ENCODE measurements at places on chromosomes 3 and 15. TPM values are rescaled to one million over a fixed set of nuclear protein-coding genes. Genes with fewer than 3 reads are reported as not detected.
A peak's percentile ranks its signal among the peaks of the same experiment; 100 is the strongest.

DNA sequence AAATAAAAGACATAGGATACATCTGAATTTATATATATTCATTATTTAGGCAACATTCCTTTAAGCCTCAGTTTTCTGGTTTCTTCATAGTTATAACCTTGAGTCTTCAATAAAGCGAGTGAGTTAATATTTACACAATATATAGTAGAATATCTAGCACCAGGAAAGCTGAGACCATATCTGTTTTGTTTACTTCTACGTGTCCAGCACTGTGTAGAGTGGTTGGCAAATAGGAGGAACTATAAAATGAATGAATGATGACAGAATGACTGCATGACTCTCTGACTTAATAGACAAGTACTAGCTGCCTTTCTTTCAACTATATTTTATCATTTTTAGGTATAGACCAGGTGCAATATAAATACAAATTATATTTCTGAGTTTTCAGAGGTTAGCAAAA is 197.8 kb upstream of the RBMS3 start:
- DNase-seq: no peak

The LMAN1L gene
- not detected for total RNA-seq

The BCHE gene
- total RNA-seq: 24.3 TPM

- no peak for DNase-seq
Measured at GRCh38 chr3:71251156-71251775, 332.3 kb downstream of the FOXP1 start.

DNA sequence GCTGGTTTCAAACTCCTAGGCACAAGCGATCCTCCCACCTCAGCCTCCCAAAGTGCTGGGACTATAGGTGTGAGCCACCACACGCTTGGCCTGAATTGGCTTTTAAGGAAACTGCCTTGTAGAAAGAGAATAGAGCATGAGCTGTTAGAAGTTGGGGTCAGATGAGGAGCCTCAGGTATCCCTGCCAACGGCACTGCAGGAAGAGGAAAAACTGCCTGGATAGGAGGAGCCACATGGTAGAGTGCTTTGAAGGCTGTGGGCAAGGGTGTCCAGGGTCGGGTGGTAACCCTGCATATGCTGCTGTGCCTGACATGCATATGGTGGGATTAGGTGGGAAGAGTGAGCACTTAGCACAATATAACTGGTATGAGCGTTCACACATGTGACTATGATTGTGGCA is 55.0 kb downstream of the BSN start:
- peak; percentile 19 for DNase-seq

GRCh38 chr3:53114011-53114400 is 16.2 kb downstream of the RFT1 start:
- peak; percentile 90 for DNase-seq

The DUOXA2 gene
- total RNA-seq: 3.9 TPM

DNA sequence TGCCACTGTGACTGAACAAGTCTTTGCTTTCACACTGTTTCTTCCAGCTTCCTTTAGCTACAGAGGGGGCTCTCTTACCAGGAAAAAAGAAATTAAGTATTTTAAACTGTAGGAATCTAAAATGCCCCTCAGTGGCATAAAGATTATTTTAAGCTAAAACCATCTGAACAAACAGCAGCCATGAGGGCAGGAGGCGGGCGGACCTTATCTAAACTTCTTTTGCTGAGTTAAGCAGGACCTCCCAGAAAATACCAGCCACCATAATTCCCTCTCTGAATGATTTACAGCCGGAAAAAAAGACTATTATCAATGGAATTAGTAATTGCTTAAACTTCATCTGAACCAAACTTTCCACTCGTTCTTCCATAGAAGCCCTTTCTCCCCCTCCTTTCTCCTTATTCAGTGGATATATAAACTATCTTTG is 5.2 kb upstream of the TOPAZ1 start:
- no peak for DNase-seq

The CCR4 gene
- total RNA-seq: 0.23 TPM

- no peak for DNase-seq
Measured at GRCh38 chr3:165210132-165210531, 13.9 kb upstream of the SLITRK3 start.

GRCh38 chr3:29410220-29410619 is 129.3 kb downstream of the RBMS3 start:
- DNase-seq: no peak

GRCh38 chr3:64257100-64257755 is 32.0 kb upstream of the PRICKLE2 start:
- DNase-seq: no peak

The CD80 gene
- total RNA-seq: 0.26 TPM

GRCh38 chr3:186759231-186759930 is 24.0 kb upstream of the EIF4A2 start:
- no peak for DNase-seq

The KNL1 gene
- 1.2 TPM for total RNA-seq

GRCh38 chr3:149604125-149604875 is 53.5 kb downstream of the WWTR1 start:
- DNase-seq: no peak

- no peak for DNase-seq
Measured at GRCh38 chr3:48698891-48699290, 13.2 kb upstream of the NCKIPSD start.

DNA sequence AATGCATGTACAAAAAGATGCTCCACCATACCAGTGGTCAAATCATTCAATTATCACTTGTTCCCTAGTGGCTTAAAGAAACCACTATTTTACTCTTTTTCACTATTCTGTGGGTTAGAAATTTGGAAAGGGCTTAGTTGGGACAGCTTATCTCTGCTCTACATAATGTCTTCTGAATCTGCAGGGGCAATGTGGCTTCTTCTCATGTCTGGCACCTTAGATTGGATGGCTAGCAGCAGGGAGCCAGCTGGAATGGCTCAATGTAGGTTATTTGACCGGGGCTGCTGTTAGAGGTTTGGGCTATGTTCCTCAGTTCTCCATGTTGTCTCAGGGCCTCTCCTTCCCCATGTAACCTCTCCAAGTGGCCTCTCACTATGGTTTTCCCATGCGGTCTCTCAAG is 57.5 kb upstream of the EPHB1 start:
- DNase-seq: no peak

DNA sequence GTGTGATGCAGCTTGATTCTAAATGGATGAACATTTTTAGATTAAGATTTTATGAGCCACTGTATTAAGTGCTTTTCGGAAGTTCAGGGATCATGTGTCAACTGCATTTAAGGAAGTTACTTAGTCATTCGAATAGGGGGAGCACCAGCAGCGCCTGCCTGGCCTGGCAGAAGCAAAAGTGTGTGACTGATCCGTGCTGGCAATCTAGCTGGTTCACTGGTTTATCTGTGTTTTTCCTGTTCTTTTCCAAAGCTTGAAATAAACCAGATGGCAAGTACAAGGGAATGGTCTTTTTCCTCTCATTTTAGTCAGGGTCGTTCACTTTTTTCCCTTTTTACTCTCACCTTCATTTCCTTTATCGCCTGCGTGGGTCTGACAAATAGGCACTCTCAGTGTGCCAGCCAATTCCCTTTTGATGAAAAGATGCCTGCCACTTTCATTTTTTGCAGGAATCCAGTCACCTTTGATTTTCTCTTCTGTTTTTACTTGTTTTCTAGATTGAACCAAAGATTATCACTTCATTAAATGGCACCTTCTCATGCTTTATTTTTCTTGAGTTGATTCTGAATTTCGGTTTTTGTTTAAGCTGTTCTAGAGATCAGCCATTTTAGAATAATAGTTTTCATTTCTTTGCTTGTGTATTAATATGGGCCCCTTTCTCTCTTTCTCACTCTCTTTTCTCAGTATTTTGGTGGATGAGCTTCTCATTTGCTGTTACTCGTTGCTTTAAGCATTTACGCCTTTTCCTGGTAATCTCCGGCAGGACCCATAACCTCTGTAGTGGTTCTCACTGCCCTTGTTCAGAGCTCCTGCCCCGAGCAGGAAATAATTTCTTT is 2.8 kb downstream of the ABHD2 start:
- peak; percentile 77 for DNase-seq

GRCh38 chr3:163707659-163708058 is 1370.6 kb downstream of the SI start:
- no peak for DNase-seq

GRCh38 chr15:66231394-66232266 is 21.9 kb downstream of the MEGF11 start:
- DNase-seq: no peak

- no peak for DNase-seq
Measured at GRCh38 chr15:91944331-91944730, 90.8 kb downstream of the SLCO3A1 start.

The KCTD6 gene
- total RNA-seq: 11.4 TPM

DNA sequence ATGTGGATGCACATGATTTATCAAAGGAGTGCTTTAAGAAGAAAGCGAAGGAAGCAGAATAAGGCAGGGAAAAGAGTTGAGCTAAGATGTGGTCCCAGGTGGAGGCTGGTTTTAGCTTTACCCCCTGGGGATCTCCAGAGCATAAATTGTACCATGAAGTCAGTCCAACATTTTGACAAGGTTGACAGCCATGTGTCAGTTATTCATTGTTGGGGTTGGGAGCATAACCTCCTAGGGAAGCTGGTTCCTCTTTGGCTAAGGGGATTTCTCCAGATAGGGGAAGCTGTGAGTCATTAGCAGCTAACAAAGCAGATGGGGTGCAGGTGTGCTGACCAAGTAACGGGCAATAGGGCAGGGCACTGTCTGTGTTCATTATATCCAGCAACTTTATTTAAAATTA is 123.7 kb upstream of the IGSF10 start:
- DNase-seq: no peak

- no peak for DNase-seq
Measured at GRCh38 chr3:130345487-130346079, at the start of gene COL6A5. Gene COL6A5 (plus strand): TSS chr3:130345672. CDS start chr3:130373639, 27,967 bp downstream.

DNA sequence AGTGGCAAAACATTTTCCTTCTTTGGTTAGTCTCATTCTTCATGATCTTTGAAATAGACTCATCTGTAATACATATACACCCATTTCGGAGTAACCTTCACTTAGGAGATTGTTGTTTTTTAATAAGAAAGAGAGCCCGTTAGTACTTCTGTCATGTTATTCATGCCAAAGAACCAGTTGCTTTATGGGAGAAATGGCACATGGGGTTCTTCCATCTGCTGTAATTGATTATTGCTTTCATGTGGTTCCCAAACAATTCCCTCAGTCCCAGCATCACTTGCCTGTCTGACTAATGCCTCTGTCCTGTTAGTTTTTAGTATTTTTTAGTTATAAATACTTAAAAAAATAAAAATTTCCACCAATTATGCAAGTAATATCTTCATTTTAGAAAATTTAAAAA is 33.8 kb upstream of the FAH start:
- DNase-seq: no peak

The CCR1 gene
- 4.3 TPM for total RNA-seq

DNA sequence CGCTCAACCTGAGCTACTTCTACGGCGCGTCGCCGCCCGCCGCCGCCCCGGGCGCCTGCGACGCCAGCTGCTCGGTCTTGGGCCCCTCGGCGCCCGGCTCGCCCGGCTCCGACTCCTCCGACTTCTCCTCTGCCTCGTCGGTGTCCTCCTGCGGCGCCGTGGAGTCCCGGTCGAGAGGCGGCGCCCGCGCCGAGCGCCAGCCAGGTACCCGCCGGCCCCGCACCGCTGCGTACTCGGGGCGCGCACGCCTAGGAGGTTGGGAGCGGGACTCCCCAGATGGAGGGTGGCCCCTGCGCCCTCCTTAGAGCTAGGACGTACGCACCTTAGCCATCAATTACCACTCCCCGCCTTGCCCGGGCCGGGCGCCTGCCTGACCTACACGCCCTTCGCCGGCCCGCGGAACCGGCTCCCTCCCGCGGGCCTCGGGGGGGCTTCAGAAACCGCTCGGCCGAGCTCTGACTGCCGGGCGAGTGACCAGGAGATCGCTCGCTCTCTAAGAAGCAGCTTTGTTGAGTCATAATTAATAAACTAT is 466 bp downstream of the NFKBIZ start:
- peak; percentile 51 for DNase-seq

DNA sequence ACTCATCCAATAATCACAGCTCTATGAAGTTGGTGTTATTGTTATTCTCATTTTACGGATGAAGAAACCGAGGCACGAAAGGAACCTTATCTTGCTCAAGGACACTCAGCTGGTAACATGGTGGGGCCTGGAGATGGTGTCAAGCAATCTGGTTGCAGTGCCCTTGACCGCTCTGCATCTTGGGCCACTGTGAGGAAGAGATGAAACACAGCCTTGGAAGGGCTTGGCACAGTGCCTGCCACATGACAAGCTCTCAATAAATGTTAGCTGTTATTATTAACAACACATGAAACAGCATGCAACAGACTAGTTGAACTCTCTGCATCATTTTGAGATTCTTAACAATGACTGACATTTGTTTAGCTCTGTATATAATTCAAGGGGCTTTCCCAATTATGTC is 10.1 kb upstream of the ITGA11 start:
- peak; percentile 33 for DNase-seq

DNA sequence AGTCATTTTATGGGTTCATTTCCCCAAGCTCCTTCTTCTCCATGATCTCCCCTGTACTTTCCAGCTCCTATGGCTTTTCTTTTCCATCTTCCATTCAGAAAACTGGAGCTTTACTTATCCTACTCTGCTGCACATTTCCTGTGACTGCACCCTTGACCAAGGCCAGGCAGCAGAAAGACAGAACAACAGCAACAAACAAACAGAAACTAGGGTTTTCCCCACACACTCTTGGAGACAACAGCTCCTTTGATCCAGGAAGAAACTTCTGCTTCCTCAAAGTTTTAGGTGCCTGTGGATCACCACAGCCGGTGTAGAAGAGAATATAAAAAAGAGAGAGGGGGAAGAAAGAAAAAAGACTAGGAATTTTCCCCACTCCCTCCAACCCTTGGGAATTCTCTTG is 342.3 kb upstream of the CFAP20DC start:
- no peak for DNase-seq

DNA sequence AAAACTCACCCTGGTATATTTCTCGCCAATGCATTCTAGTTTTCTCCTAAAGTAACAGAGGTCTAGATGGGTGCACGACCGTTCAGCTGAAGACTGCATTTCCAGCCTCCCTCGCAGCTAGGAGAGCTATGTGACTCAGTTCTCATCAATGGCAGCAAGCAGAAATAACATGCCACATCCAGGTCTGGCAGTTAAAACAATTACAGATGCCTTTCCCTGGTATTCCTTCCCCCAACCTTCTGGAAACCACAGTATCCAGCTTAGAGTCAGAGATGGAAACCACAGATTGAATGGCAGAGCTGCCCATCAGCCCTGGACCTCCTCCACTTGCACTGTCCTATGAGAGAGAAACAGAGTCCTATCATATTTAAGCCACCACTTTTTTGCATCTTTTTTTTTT is 4.8 kb downstream of the HAPLN3 start:
- DNase-seq: no peak
